ENCODE measurements at places on chromosomes 7 and 10.
A peak's percentile ranks its signal among the peaks of the same experiment; 100 is the strongest.

DNA sequence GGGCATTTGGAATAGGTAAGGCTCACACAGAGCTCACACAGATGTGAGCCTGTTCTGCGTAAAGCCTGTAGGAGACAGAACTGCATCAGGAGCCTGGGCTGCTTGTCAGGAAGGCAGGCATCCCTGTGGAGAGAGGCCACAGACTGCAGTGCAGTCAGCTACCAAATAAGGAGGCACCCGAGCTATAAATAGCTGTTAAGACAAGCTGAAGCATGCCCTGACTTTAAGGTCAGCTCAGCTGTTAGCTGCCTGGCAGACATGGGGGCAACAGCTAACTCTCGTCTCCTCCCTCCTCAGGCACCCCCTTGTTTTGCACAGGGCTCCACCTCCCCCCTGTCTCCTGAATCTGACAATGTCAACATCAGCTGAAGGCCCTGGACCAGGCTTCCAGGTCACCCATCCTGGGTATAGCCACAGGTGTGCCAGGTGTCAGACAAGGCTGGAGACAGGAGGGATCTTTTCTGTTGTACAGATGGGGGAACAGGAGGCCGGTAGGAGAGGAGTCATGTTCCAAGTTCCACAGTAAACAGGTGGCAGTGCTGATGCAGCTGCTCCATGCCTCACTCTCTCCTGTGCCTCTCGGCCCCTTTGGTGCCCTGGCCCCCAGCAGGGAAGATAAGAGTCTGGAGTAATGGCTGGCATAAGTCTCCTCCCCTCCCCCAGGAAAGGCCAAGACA lies 27.6 kb upstream of the MKRN1 start:
- H3K27me3 ChIP-seq = no peaks in the 10 kb centered on the region
- no peak for DNase-seq
- H3K36me3 ChIP-seq = no peaks in the 10 kb centered on the region
- no peaks in the 10 kb centered on the region for H3K4me1 ChIP-seq
- H3K27ac ChIP-seq = no peak overlapping the region
- no peak overlapping the region for H3K4me3 ChIP-seq

- H3K27me3 ChIP-seq = peaks cover 3% of the 10 kb centered on the region
- H3K36me3 ChIP-seq = no peaks in the 10 kb centered on the region
- no peak overlapping the region for H3K27ac ChIP-seq
- H3K4me1 ChIP-seq = peaks cover 14% of the 10 kb centered on the region
- no peak overlapping the region for H3K4me3 ChIP-seq
- no peak for DNase-seq
These were observed 3.1 kb downstream of the ABHD11 start for GRCh38 chr7:73735528-73735905.

- no peak for DNase-seq
- H3K4me3 ChIP-seq = no peak overlapping the region
- H3K27me3 ChIP-seq = peaks cover 4% of the 10 kb centered on the region
- H3K27ac ChIP-seq = peak overlapping the region; percentile 18
- no peaks in the 10 kb centered on the region for H3K4me1 ChIP-seq
These were observed 24.1 kb downstream of the PDLIM1 start for GRCh38 chr10:95266674-95267095.

GRCh38 chr7:152189061-152189460 lies 163.6 kb downstream of the GALNT11 start:
- peaks cover 5% of the 10 kb centered on the region for H3K4me1 ChIP-seq
- H3K27me3 ChIP-seq = no peaks in the 10 kb centered on the region
- H3K4me3 ChIP-seq = no peak overlapping the region
- DNase-seq = no peak
- H3K27ac ChIP-seq = no peak overlapping the region

DNA sequence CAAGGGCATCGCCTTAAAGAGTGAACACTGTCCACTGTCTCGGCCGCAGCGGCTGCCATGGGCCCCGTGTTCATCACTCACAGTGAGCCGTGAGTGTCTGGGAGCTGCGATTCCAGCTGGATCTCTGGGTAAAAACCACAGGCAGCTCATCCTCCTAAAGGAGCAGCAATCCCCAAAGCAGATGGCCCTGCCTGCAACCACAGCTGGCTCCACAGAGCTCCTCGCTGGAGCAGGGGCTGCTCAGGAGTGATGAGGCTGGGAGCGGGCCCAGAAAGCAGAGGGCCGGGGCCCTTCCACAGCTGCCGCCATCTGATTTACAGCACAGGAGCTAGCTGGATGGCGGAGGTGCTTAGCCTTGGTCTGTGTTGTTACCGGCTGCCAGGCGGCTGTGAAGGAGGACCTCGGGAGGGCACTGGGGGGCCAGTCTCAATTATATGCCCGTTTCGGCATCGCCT lies 6.6 kb upstream of the TMEM184A start:
- DNase-seq = no peak
- H3K36me3 ChIP-seq = peaks cover 8% of the 10 kb centered on the region
- H3K4me1 ChIP-seq = no peaks in the 10 kb centered on the region
- H3K4me3 ChIP-seq = no peak overlapping the region
- no peaks in the 10 kb centered on the region for H3K27me3 ChIP-seq
- H3K27ac ChIP-seq = no peak overlapping the region

- no peaks in the 10 kb centered on the region for H3K27me3 ChIP-seq
- no peaks in the 10 kb centered on the region for H3K36me3 ChIP-seq
- H3K4me1 ChIP-seq = no peaks in the 10 kb centered on the region
- no peak overlapping the region for H3K27ac ChIP-seq
- no peak for DNase-seq
These were observed 192.2 kb upstream of the LRGUK start for GRCh38 chr7:133934977-133935330.

- H3K27ac ChIP-seq = no peak overlapping the region
- no peaks in the 10 kb centered on the region for H3K27me3 ChIP-seq
- peaks cover 8% of the 10 kb centered on the region for H3K4me1 ChIP-seq
- no peak overlapping the region for H3K4me3 ChIP-seq
- DNase-seq = no peak
These were observed 21.4 kb upstream of the GPR146 start for GRCh38 chr7:1022801-1023465.

DNA sequence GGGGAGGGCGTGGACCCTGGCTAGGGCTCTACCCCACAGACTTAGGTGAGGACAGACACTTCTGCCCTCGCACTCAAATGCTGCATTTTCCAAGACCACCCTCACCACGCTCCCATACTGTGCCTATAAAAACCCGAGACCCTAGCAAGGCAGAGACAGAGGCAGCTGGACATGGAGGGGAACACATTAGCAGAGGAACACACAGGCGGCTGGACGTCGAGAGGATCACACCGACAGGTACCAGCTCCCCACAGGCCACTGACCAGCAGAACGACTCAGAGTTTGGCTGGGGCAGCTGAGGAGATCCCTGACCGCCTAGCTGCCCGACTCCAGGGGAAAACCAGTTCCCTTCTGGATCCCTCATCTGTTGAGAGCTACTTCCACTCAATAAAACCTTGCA lies 338.2 kb upstream of the SMIM30 start:
- no peaks in the 10 kb centered on the region for H3K4me1 ChIP-seq
- H3K4me3 ChIP-seq = no peak overlapping the region
- H3K36me3 ChIP-seq = no peaks in the 10 kb centered on the region
- no peak overlapping the region for H3K27ac ChIP-seq

GRCh38 chr10:99730026-99730425 lies 1.9 kb downstream of the COX15 start:
- no peak overlapping the region for H3K27ac ChIP-seq
- H3K36me3 ChIP-seq = peaks cover 27% of the 10 kb centered on the region
- H3K4me1 ChIP-seq = peaks cover 31% of the 10 kb centered on the region

- peaks cover 5% of the 10 kb centered on the region for H3K36me3 ChIP-seq
- DNase-seq = no peak
- H3K4me1 ChIP-seq = peaks cover 16% of the 10 kb centered on the region
- H3K27ac ChIP-seq = peak overlapping the region; percentile 14
These were observed 6.1 kb upstream of the NCAPG2 start for GRCh38 chr7:158710651-158711102.

DNA sequence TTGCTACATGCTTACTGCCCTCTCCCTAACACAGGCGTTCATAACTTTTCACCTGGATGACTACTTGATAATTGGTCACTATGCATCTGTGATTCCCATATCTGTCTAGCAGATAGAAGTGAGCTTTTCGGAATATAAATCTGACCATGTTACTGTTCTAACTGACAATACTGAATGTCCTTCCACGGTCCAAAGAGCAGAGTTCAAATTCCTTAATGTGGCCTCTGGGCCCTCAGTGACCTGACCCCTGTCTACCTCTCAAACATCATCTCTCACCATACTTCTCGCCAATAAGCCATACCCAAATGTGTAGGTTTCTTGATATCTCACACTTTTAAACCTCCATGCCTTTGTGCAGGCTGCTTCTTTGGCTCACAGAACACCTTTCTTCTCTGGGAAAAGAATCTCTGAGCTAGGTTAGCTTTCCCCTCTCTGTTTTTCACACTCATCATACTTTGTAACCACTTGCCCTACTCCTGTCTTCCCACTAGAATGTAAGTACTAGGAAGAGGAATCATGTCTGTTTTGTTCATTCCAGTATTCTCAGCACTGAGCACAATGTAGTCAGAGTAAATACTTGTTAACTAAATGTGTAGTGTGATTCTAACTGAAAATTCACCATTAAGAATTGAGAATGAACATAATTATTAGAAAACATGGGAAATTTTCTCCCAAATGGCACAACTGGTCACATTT lies 39.2 kb upstream of the LRRC17 start:
- H3K27ac ChIP-seq = no peak overlapping the region
- DNase-seq = no peak
- no peaks in the 10 kb centered on the region for H3K27me3 ChIP-seq
- no peak overlapping the region for H3K4me3 ChIP-seq
- H3K36me3 ChIP-seq = peaks cover 3% of the 10 kb centered on the region

DNA sequence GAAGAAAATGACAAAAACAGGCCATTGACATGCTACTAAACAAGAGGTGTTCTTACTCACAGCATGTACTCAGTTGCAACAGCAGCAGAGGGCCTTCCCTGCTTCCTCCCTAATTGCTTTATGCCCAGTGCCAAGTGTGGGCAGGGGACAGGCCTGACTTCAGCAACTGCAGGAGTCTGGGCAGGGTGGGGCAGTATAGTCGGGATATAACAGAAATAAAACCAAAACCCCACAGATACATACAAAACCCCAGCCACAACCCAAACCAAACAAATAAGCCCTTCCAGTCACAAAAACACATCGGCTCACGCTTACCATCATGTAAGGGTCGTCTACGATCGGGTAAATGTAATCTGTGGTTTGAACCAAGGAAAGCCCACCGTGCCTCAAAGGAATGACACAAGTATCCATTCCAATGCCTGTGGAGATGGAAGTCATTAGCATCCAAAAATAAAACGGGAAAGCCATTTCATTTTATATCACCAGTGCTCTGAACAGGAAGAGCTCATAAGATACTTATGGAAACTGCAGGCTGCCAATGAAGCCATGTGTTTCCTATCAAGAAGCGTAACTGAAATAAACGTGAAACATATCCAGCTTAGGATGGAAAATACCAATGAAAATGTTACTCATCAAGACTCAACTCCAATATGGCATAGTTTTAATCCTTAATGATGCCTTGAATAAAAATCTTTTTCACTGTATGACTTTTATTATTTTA lies 9.5 kb downstream of the SEPHS1 start:
- H3K36me3 ChIP-seq = peaks cover 28% of the 10 kb centered on the region
- H3K4me1 ChIP-seq = peaks cover 35% of the 10 kb centered on the region
- H3K27me3 ChIP-seq = no peaks in the 10 kb centered on the region
- H3K27ac ChIP-seq = no peak overlapping the region
- peak overlapping the region; percentile 24 for H3K4me3 ChIP-seq
- DNase-seq = no peak

GRCh38 chr7:81025360-81025759 lies 106.5 kb upstream of the SEMA3C start:
- H3K4me1 ChIP-seq = no peaks in the 10 kb centered on the region
- H3K27me3 ChIP-seq = no peaks in the 10 kb centered on the region
- DNase-seq = no peak

DNA sequence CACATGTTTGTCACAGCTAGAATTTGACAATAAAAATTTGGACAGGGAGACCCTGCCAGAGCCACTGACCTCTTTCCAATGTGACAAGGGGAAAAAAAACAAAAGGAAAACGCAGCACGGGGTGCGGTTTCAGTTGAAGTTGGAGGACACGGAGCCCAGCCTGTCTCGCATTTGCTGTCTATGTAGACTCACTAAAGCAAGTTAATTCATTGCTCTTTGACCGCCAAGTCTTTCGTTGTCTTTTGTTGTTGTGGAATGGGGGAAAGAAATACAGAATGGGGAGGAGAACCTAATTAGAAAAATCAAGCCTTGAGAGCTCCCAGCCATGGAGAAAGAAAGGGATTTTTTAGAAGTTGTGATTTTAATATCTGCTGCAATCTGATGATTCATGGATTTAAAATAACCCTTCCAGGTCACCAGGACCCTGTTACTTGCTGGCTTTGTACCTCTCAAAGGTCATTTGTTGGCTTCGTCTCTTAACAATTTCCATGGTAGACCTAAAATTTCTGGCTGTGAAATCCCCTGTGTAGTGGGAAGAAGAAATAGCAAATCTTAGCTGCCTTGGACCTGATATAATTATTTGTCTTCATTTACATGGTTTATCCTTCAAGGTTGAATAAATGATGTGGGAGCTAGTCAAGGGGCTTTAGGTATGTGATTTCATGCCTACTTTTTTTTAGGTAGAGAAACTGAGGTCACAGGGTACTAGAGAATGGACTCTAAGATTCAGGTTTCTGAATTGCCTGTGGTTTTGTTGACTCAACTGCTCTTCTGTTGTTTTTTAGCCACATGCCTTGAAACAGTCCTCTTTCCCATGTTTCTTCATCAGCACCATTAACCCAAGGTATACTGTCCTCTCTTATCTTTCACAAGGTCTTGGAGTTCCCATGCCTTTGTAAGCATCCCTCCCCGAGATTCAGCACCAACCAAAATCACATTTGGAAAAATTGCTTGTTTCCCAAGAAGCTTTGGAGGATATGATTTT lies 78.7 kb downstream of the TCF7L2 start:
- no peaks in the 10 kb centered on the region for H3K36me3 ChIP-seq
- no peak for DNase-seq
- no peaks in the 10 kb centered on the region for H3K4me1 ChIP-seq
- H3K27me3 ChIP-seq = peaks cover 23% of the 10 kb centered on the region
- no peak overlapping the region for H3K4me3 ChIP-seq

DNA sequence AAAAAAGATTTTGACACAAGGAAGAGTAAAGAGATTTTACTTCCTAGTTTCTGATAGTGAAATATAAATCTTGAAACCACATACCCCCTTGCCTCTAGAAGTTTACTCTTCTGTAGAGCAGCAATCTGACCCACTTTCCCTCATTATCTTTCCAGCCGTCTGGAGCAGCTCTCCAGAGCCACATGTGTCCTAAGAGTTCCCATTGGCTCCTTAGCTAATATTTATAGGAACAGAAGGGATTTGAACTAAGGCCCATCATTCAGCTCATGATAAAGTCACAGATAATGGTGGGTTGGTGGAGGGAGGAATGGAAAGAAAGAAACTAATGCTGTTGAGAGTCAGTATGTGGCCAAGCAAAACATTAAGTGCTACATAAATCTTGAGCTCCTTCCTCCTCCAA lies 121.8 kb downstream of the INHBA start:
- no peaks in the 10 kb centered on the region for H3K4me1 ChIP-seq
- H3K27ac ChIP-seq = no peak overlapping the region
- no peak overlapping the region for H3K4me3 ChIP-seq

- no peak overlapping the region for H3K27ac ChIP-seq
- no peak for DNase-seq
- no peaks in the 10 kb centered on the region for H3K27me3 ChIP-seq
- H3K4me1 ChIP-seq = no peaks in the 10 kb centered on the region
These were observed 110.7 kb downstream of the LRMDA start for GRCh38 chr10:75542084-75542483.

- peaks cover 44% of the 10 kb centered on the region for H3K27me3 ChIP-seq
- H3K4me3 ChIP-seq = no peak overlapping the region
- peaks cover 8% of the 10 kb centered on the region for H3K4me1 ChIP-seq
- DNase-seq = no peak
- H3K27ac ChIP-seq = no peak overlapping the region
These were observed 820 bp upstream of the NRG3 start for GRCh38 chr10:81873932-81874816.

Data from activated T-helper 1 cell treated with anti-CD3 and anti-CD28 coated beads, Interleukin-12 subunit alpha, Interleukin-12 subunit beta, Interleukin-2, Interleukin-4 antibody, amounts not matched to agents 30 ng/mL and 10 ng/mL and 1 ng/mL, durations not matched to agents 14 hours and 24 hours and 36 hours (primary cell).